ENCODE measurements at places on chromosomes 7 and 10.

DNA sequence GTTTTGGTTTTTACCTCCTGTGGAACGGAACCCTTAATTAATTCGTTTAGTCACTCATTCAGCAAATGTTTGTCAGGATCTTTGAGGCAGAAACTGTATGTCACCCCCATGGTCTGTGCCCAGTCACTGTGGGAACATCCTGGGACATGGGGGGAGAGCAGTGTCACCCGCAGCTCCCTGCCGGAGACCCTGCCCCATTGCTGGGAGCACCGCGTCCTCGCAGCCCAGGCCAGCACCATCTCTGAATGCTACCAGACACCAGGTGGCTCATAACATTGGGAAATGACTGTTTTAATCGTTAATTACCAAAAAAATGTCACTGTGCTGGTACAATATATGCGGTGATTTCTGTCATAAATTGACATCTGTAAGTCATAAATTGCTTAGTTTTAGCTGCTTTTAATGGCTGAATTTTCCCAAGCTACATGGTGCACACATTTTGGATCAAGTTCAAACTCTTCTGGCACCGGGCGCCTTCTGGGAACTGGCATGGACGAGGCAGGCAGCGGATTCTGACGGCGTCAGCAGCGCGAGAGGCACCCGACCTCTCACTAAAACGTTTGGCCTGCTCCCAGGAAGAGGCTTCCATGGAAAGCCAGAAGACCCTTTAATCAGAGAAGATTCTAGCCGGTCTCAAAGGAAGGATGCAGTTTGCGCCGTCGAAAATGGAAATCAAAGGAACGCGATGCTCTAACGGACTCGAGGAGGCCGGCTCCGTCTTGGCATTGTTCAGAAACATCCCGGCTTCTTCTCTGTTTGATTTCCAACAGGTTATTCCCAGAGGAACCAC lies 184.2 kb downstream of the ADARB2 start:
- no peak for DNase-seq

- no peak for DNase-seq
Measured at GRCh38 chr7:146700015-146700560, 583.5 kb downstream of the CNTNAP2 start.

DNA sequence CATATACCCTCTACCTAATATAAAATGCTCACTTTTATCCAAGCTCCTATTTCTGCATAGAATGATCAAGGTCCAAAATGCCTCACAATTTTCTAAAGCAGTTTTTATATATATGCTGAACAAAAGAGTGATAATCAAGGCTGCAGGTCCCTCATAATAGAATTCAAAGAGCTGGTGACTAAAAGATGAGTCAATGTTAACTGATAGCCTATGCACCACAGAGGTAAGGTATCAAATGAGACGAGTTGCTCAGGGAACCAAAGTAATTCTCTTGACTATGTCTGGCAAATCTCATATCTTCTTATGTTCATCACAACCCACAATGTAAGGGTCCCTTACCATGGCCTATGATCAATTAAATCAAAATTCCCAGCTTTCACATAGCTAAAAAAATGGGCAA lies 15.2 kb downstream of the PDZD8 start:
- no peak for DNase-seq

GRCh38 chr10:35367982-35368381 lies 31.7 kb downstream of the CCNY start:
- no peak for DNase-seq

Data from NCI-H82 (cell line).